ENCODE measurements at places on chromosomes 16 and 17. TPM values are rescaled to one million over a fixed set of nuclear protein-coding genes. Genes with fewer than 3 reads are reported as not detected.

DNA sequence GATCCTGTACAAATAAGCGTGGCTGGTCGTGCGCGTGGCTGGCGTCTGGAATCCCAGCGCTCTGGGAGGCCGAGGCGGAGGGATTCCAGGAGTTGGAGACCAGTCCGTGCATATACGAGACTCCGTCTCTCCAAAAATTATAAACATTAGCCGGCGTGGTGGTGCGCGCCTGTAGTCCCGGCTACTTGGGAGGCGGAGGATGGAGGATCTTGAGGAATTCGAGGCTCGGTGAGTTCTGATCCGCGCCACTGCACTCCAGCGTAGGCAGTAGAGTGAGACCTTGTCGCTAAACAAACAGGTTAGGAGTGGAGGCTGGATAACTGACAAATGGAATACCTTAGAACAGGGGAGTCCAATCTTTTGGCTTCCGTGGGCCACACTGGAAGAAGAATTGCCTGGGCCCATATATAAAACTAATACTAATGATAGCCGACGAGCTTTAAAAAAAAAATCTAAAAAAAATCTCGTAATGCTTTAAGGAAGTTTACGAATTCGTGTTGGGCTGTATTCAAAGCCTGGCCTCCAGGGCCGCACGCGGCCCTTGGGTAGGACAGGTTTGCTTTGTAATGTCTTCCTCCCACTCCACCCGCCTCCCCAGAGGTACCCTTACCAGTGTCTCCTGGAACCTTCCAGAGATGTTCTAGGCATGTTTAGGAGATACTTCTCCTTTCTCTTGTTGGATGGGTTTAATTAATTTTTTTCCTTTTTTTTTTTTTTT, 909 bp upstream of the RSL1D1 start:
- no peak for DNase-seq

Gene CBFA2T3
- total RNA-seq: 1.7 TPM

Gene KCTD19
- not detected for total RNA-seq

DNA sequence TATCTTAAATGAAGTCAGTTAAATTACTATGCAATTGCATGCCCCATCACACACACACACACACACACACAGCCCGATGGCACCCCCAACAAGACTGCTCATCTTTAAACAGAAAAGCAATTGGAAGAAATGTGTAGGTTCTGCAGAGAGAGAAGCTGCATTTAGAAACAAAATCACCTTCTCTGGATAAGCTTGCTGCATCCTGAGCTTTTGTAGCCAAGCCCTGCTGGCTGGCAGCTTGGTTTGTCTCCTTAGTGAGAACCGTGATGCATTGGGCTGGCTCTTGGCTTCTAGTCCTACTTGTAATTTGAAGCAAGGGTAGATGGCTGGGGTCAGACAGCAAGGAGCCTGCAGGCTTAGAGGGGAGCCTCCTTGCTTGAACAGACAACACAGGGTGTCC, 153.8 kb downstream of the SOX9 start:
- DNase-seq: no peak

DNA sequence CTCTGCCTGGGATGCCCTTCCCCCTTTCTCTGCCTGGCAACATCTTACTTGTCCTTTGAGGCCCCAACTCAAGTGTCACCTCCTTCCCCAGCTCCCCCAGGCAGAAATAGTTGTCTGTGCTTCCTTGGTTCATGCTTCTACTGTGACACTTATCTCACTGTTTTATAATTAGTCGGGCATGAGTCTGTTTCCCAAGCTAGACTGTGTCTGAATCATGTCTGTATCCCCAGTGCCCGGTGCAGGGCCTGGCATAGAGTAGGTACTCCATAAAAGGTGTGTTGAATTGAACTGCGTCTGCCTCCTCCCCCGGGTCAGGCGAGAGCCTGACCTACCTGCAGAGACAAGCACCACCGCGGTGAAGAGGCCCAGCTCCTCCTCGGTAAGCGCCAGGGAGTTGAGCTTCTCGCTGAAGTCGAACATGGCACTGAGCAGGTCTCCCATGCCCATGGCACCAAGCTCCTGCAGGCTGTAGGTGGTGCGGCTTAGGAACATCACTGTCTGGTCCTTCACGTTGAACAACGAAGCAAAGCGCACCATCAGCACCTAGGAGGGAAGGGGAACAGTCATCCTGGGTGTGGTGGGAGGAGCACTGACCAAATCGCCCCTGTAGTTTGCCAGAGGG, 6.7 kb downstream of the NR1D1 start:
- peak; percentile 77 for DNase-seq

DNA sequence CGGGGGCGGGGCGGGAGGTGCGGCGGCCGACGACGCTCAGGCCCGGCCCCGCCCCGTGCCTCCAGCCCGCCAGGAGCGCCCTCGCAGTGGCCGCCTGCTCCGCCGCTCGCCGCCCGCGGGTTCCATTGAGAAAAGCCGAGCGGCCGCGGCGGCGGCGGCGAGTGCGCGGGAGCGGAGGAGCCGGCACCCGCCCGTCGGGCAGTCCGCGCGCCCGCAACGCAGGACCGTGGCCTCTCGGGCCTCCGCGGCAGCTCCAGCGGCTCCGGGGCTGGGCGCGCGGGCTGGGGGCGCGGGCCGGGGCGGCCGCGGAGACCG, at the start of gene ZFPM1:
ZFPM1 (plus strand) TSS at position 64 of the 315 bp plus-strand sequence. CDS start 359 bp downstream, outside the sequence.
- DNase-seq: no peak
